ENCODE measurements at places on chromosomes 2 and 18.

GRCh38 chr2:120958623-120959366 is 223.1 kb downstream of the GLI2 start:
- no peak for DNase-seq

DNA sequence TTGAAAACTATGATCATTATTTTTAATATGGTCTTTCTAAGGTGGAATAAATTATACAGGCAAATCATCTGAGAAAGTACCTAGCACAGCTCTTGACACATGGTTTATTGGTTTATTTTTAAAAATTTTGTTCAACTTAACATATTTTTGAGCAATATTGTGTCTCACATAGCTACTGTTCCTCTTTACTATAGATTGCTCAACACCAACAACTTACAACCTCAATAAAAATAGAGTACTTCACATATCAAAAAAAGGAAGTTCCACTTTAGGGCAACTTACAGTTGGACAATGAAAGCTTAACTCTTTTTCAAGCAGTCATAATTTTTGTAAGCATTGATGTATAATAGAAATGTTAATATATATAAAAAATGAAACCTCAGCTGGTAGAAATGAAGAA is 440.9 kb upstream of the UBE2E3 start:
- no peak for DNase-seq

DNA sequence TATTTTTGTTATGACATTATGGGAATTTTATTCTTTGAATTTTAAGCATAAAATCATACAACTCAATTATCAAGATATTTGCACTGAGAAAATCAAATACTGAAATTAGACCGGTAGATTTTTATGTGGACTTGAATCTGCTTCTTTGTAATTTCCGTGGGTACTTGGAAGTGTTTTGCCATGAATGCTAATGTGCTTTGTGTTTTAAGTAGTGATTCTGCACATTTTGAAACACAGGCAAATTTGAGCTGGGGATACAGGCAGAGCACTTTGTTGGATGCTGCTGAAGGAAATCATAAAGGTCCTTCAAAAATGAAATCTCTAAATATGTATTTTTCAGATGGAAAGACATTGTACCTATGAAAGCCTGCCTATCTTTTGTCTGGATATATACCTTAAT is 446.3 kb upstream of the POU3F3 start:
- DNase-seq: no peak

DNA sequence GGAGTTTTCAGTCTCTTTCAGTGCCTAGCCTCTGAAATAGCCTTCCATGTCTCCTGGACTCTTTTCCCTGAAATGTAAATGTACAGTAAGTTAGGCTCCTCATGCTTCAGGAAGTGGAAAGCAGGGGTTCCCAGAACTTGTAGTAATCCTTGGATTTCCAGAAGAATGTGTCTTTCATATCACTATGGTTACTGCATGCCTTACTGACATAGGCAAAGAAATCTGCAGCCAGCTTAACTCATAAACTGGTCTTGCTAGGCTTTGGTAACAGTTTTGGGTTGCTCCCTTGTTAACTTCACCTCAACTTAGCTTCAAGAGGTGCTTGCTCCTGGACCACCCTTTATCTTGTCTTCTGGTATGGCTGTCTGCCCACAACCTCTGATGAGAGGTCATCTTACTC is 686.8 kb upstream of the DDX18 start:
- DNase-seq: no peak

All from activated naive CD4-positive, alpha-beta T cell treated with anti-CD3 and anti-CD28 coated beads, Interleukin-2, amount 50 U/mL, for 16 hours (primary cell).